Stimulated activated naive CD8-positive, alpha-beta T cell treated with anti-CD3 and anti-CD28 coated beads, Interleukin-15, amount 100 ng/mL, for 72 hours (primary cell): ENCODE measurements at places on chromosomes 13 and 19.

GRCh38 chr19:48490981-48491792, 20.4 kb downstream of the LMTK3 start:
- DNase-seq = peak; percentile 51

DNA sequence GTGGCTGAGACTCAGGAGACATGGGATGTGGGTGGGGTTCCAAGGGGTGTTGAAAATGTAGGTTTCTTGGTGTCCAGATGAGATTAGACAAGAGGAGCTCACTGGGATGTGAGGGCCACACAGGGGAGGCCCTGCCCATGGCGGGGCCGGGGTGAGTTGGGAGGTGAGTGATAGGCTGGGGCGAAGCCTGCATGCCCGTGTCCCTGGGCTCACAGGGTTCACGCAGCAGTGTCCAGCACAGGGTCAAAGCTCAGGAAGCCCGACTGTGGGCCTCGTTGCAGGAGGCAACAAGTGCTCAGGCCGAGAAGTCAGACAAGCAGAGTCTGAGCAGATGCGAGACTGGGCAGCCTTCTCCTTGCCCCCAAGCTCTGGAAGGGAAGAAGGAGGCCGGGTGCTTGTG, 27.2 kb downstream of the CCDC8 start:
- DNase-seq = no peak

GRCh38 chr13:101415358-101416174, 742 bp downstream of the NALCN start:
- DNase-seq = no peak

DNA sequence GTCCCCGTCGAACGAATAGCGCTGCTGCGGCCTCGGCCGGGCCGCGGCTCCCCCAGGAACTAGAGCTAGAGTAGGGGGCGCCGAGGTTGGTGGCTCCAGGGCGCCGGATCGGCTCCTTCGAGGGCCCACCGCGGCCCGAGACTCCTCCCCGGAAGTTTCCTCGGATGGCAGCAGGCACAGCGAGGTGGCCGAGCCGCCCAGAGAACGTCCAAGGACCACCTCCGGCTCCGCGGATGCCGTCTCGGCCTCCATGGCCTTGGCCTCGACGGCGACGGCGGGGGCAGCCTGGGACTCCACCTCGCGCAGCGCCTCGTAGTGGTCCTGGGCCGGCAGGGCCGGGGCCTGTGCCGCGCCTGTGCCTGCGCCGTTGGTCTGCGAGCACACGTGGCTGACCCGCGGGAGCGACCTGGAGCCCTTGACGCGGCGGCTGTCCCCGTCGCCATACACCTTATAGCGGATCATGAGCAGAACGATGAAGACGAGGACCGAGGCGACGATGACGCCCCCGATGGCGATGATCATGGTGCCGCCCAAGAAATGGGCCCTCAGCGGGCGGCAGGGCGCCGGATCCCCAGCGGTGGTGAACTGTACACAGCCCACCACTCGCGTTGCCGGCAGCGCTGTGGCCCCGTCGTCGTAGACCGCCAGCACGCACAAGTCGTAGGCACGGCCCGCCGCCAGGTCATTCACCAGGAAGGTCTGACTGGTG, 11.8 kb downstream of the IFNL1 start:
- no peak for DNase-seq

GRCh38 chr13:20415694-20416107, 110.0 kb downstream of the CRYL1 start:
- DNase-seq = no peak

- DNase-seq = no peak
These were observed 34.6 kb downstream of the COL4A2 start for GRCh38 chr13:110341445-110342244.

DNA sequence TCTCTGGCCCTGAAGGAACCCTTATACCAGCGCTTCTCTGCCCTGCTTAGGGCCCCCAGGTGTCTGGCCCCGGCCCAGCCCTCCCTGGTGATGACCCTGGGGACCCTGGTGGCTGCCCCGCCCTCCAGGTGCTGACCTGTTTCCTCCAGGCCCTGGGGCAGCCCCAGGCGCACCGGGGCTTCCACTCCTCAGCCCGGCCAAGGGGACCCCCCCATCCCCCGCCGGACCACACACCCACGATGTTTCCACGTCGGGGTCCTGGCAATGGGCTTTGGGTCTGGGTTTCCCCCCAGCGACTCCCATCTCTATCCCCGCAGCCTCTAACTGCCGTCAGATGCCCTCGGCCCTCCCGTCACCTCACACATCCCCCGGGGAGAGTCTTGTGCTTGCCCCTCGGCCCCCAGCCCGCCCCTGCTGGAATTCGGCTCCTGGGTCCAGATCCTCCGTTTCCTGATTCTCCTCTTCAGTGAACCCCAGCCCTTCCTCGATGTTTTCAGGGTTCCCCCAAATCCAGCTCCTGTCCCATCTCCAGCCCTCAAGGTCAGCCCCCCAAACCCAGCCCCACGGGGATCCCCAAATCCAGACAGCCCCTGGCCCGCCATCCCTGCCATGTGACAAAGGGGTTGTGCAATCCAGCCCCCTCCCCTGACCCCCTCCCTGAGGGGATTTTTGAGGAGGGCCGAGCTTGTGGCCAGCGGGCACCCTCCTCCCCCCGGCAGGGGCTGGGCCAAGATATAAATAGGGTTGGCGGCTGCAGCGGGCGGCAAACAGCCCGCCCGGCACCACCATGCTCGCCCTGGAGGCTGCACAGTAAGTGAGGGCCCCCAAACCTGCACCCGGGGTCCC, at the start of gene SPIB:
SPIB (plus strand) TSS at position 763 of the 846 bp plus-strand sequence; CDS start at position 788, 25 bp downstream.
- no peak for DNase-seq

DNA sequence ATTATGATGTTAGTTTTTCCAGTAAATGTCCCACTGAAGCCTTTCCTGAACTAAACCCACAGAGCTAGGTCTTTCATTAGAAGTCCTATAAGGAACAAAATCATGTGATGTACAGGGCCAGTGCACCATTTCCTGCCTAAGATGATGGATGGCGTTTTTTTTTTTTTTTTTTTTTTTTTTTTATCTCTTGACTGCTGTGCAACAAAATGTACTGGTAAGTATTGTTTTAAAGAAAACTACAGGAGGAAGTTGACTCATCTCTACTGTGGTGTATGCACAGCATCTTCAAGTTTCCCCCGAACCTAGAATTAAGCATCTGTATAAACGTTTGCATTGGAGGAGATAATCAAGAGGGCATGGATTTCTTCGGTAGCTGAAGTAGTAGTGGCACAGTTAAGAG, 197.5 kb downstream of the NBEA start:
- DNase-seq = no peak

DNA sequence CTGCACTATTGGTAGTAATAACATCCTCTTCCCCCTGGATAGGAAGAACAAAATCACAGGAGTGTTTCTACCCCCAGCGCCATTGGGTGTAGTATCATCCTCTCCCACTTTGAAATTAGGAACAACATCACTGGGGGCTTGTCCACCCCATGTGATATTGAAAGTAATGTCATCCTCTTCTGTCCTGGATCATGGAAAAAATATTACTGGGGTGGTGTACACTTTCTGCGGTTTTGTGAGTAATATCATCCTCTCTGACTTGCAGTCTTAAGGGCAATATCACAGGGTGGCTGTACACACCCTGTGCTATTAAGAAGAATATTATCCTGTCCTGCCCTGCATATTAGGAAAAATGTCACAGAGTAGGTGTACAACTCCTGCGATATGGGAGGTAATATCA, 4.9 kb upstream of the RGCC start:
- DNase-seq = no peak

DNA sequence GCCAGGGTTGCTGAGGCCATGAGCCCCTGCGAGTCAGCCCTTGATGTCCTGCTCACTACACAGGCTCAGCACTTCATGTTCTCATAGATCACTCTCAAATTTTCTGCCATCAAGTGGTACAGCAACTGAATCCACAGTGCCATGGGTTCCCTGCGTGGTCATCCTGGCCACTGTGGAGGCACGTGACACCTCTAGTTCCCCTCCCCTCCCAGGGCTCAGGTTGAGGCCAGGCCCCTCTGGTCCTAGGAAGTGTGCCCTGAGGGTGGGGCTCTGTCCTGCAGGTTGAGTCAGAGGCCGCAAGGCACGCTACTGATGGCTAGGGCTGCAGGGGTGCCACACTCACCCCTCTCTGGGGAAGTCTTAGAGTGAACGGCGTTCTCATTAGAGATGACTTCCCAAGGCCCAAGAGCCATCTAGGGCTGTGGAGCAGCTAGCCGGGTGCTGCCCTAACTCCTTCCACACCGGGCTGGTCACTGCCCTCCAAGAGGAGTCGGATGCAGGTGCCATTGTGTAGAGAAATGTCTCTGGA, 39.8 kb upstream of the TPM4 start:
- DNase-seq = no peak

DNA sequence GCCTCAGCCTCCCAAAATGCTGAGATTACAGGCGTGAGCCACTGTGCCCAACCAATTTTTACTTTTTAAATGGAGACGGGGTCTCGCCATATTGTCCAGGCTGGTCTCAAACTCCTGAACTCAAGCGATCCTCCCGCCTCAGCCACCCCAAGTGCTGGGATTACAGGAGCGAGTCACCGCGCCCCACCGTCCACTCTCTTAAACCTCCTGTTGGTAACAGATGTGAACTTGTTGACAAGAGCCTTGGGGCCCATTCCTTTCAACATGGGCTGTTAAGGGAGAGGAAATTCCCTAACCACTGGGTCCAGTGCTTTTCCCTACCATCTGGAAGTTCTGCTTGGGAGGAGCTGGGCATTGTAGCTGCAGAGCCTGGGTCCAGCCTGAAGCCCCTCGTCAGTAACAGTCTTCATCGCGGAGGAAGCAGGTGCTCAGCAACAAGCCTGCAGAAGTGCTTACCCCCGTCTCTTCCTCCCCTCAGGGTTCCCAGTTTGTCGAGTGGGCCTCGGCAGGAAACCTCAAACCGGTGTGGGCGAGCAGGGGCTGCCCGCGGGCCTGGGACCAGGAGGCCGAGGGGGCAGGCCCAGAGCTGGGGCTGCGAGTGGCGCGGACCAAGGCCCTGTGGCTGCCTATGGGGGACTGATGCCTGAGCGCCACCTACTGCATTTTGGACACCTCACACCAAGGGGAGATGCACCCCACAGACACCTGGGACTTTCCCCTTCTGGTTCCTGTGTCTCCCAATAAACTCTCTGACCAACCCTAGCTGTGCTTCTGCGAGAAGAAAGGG, 4.0 kb upstream of the FLT3LG start:
- DNase-seq = peak; percentile 96

- DNase-seq = no peak
These were observed 421 bp upstream of the GPR12 start for GRCh38 chr13:26760832-26761582.

DNA sequence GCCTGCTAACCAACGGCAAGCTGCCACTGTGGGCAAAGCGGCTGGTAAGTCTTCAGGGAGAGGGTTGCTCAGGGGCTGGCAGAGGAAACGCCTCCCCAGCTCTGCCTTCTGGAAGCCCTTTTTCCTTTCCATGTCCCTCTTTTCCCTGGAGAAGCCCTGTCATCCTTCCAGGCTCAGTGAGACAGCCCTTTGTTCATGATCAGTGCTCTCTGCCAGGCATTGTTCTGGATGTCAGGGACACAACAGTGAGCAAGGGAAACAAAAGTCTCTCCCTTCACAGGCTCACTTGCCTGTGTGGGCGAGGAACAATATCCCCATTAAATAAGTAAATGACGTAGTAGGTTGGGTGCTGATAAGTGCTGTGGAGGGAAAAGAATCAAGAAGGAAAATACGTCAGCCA, 13.9 kb upstream of the OVOL3 start:
- no peak for DNase-seq

- DNase-seq = peak; percentile 29
These were observed 7.6 kb downstream of the F2RL3 start for GRCh38 chr19:16896146-16897028.

GRCh38 chr19:2266183-2266993, 10.2 kb upstream of the JSRP1 start:
- no peak for DNase-seq

DNA sequence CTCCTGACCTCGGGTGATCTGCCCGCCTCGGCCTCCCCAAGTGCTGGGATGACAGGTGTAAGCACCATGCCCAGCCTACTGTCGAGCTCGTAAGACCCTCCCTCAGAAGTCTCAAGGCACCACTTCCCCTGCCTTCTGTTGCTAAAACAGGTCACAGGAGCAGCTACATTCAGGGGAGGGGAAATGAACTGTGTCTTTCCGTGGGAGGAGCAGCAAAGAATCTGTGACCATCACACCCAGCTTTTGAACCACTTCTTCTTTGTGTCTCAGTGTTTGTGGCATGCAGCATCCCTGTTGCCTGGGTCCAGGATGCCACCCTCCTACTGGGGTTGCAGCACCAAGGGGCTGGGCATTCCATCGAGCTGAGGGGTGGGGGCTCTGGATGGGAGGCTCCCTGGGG, 7.7 kb upstream of the CSNK1G2 start:
- no peak for DNase-seq

GRCh38 chr19:12899891-12900518, 9.0 kb downstream of the GCDH start:
- peak; percentile 86 for DNase-seq

DNA sequence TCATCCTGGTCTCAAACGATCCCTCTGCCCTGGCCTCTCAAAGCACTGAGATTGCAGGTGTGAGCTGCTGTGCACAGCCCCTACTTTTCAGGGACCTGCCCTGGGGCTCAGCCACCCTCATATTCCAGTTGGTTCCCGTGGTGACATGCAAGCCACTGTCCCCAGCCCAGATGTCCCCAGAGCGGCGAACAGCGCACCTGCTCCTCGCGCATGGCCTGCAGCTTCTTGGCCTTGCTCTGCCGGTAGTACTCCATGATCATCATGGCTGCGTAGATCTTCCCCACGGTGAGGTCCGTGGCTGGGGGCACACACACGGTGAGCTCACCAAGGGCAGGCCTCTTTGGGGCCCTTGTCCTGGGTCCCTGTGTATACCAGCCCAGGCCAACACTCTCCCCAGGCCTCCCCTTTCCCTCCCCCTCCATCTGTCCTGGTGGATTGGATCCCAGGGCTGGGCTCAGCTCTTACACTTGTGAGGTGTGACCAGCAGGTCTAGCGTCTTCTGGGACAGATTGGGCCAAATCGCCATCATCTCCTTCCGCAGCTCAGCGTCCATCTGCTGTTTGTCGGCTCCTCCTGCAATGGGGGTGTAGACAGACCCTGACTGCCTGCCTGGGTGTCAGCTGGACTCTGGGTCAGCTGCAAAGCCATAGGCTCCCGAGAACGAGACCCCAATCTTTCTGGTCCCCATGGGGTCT, 64.0 kb downstream of the IER2 start:
- no peak for DNase-seq

DNA sequence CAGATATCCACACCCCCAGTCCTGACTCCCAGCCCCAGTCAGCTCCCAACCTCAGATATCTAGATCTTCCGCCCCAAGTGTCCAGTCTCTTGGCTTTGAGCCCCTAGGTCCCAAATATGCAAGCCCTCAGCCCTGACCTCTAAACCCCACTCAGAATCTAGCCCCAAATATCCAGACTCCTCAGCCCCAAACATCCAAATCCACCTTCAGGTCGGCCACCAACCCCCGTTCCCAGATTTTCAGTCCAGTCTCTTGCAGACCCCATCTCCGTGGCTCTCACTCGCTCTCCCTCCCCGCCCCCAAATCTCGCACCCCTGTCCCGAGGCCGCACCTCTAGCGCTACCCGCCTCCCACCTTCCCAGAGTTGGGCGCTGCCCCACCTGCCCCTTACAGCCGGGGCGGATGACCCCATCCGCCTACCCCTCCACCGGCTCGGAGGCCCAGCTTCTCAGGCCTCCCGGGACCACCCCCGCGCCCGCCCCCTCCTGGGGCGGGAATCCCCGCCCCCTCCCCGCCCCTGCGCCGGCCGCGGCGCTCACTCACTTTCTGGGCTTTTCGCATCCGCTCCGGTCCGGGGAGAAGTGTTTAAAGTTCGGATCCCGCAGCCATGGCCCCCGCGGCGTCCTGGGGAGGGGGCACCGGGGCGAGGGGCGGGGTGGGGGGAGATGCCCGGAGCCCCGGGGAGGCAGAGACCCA, 604 bp downstream of the ERFL start:
- DNase-seq = no peak
